ENCODE measurements at places on chromosomes 2 and 18.

GRCh38 chr2:187307606-187308005, 140.4 kb downstream of the CALCRL start:
- no peak for DNase-seq

DNA sequence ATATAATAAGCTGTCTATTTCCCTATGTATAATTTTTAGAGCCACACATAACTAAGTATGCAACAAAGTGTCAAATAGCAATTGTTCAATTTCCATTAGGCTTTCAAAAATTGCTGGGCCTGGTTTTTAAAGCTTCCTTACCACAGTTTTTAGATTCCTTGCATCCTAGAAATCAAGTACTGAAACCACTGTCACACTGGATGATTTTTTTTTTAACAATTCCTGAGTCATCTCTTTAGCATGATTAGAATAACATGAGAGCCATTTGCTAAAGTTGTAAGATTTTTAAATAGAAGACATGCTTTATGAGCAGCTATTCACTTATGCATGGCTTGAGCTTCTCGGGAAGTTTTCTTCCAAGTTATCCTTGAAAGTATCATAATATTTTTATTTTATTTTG, 319.5 kb upstream of the NXPH2 start:
- no peak for DNase-seq

DNA sequence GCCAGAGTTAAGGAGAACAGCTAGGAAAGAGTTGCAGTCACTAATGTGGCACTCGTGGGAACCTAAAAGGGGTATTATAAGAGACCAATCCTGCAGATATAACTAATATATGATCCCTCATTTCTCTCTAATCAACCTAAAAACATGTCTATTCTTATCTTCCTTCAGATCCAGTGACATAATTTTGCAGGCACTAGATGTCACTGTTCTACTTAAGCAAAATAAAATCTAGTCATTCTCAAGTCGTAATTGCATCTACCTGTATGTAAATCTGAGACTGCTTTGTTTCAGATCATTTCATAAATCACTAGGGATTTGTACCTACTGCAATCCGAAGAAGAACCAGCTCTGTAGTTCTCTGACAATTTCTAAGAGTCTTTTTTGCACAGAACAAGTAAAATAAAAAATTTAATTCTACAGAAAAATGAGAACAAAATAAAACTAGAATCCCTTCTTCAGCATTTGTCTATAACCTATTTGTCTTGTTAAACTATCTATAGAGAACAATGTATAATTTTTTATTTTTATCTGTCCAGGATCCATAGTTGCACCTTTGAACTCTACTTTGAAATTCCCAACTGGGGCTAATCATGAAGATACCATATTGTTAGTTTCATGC, 56.5 kb upstream of the ERBB4 start:
- no peak for DNase-seq

GRCh38 chr2:154850532-154850931, 152.0 kb downstream of the KCNJ3 start:
- DNase-seq = no peak
